ENCODE measurements at places on chromosomes 11 and 22. TPM values are rescaled to one million over a fixed set of nuclear protein-coding genes. Genes with fewer than 3 reads are reported as not detected.

The GPR83 gene
- 0.18 TPM for total RNA-seq

The OR8G1 gene
- not detected for total RNA-seq

The HMGXB4 gene
- total RNA-seq, result 9.2 TPM

The MCHR1 gene
- 1.7 TPM for total RNA-seq

The TRIM34 gene
- 15.2 TPM for total RNA-seq

The DGCR2 gene
- total RNA-seq, result 55.8 TPM

GRCh38 chr22:22366537-22366936 lies 122.0 kb downstream of the VPREB1 start:
- H3K27me3 ChIP-seq, result no peaks in the 10 kb centered on the region
- no peak overlapping the region for H3K27ac ChIP-seq
- no peak for DNase-seq
- H3K4me3 ChIP-seq, result no peak overlapping the region
- H3K4me1 ChIP-seq, result peaks cover 11% of the 10 kb centered on the region
- no peaks in the 10 kb centered on the region for H3K36me3 ChIP-seq

DNA sequence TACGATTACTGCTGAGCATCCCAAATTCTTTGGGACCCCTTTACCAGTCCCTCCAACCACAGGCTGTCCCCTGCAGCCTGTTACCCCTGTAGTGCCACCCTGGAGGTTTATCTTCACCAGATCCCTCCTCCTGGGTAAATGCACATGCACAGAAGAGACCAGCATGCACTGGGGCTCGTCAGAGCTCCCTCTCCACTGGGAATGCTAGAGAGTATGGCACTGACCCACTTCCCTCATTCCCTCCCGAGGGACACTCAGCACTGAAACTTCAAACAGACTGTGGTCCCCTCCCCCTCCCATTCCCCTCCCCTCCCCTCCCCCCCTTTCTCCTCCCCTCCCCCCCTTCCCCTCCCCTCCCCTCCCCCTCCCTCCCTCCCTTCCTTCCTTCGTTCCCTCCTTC lies 49.1 kb downstream of the C11orf91 start:
- H3K27ac ChIP-seq, result no peak overlapping the region
- H3K4me3 ChIP-seq, result no peak overlapping the region
- no peak for DNase-seq
- no peaks in the 10 kb centered on the region for H3K4me1 ChIP-seq
- no peaks in the 10 kb centered on the region for H3K36me3 ChIP-seq
- no peaks in the 10 kb centered on the region for H3K27me3 ChIP-seq

DNA sequence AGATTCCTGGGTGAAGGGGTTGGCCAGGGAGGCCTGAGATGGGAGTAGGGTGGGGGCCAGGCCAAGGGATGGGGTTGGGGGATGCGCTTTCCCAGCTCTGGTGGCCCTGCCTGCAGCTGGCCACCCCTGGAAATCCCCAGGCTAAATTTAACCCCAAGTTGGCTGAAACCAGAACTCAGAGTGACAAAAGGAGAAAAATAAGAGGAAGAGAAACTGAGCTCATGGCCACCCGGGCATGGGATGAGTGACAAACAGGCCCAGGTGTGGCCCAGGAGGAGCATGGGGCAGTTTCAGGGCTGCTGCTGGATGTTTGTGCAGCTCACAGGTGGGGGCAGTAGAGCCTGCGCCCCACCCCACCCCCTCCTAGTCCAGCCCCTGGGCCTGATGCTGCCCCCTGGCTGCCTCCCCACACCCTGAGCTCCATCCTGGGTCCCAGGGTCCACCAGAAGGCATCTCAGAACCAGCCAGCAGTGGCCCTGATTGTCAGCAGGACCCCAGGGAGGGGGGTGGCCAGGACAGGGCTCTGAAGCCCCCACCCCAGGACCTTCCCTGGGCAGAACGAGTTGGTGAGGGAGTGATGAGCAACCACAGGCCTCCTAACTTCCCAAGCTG lies 48.0 kb downstream of the IGLL5 start:
- H3K27me3 ChIP-seq, result no peaks in the 10 kb centered on the region
- H3K4me3 ChIP-seq, result no peak overlapping the region
- no peak overlapping the region for H3K27ac ChIP-seq
- no peak for DNase-seq
- H3K4me1 ChIP-seq, result no peaks in the 10 kb centered on the region

DNA sequence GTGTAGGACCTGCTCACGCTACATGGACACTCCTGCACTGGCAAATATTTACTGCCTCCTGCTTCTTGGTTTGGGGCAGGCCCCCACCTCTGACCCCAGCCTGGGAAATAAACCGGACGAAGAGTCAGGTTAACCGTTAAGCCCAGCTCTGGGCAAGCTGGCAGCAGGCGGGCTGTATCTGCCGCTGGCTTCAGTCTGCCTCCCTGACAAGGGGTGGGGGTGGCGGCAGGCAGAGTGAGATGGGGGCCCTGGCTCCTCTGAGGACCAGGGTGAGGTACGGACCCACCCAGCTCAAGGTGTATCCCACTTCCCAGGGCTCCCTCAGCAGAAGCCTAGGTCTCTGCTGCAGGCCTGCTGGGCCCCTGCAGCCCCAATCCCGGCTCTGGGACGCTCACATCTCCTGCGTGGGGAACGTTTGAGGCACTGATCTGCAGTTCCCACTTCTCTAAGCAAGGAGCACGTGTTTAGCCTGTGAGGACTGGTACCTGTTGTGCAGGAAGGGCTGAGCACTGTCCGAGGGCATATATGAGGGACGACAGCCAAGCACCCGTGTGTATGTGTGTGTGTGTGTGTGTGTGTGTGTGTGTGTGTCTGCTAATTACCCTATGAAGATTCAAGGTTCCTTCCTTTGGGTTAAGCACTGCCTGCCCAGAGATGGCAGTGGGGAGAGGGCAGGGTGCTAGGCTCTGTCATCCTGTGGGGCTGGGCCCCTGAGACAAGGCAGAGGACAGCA lies 1.1 kb upstream of the LRRC75B start:
- H3K4me3 ChIP-seq, result no peak overlapping the region
- no peaks in the 10 kb centered on the region for H3K36me3 ChIP-seq
- H3K27me3 ChIP-seq, result no peaks in the 10 kb centered on the region
- H3K4me1 ChIP-seq, result peaks cover 3% of the 10 kb centered on the region
- H3K27ac ChIP-seq, result peak overlapping the region; percentile 73

GRCh38 chr11:19978668-19979518 lies 181.4 kb downstream of the DBX1 start:
- H3K36me3 ChIP-seq, result no peaks in the 10 kb centered on the region
- H3K4me1 ChIP-seq, result no peaks in the 10 kb centered on the region
- H3K27ac ChIP-seq, result no peak overlapping the region

- H3K27ac ChIP-seq, result no peak overlapping the region
- no peaks in the 10 kb centered on the region for H3K36me3 ChIP-seq
- no peaks in the 10 kb centered on the region for H3K27me3 ChIP-seq
- no peaks in the 10 kb centered on the region for H3K4me1 ChIP-seq
- no peak overlapping the region for H3K4me3 ChIP-seq
These were observed 685.1 kb downstream of the METTL15 start for GRCh38 chr11:28793282-28793738.

- no peak for DNase-seq
- H3K27ac ChIP-seq, result no peak overlapping the region
- H3K4me3 ChIP-seq, result no peak overlapping the region
- no peaks in the 10 kb centered on the region for H3K27me3 ChIP-seq
- no peaks in the 10 kb centered on the region for H3K4me1 ChIP-seq
These were observed 46.9 kb downstream of the LUZP2 start for GRCh38 chr11:24543771-24544170.

GRCh38 chr11:134359646-134360045 lies 27.9 kb downstream of the GLB1L2 start:
- H3K36me3 ChIP-seq, result no peaks in the 10 kb centered on the region
- H3K27me3 ChIP-seq, result no peaks in the 10 kb centered on the region
- DNase-seq, result no peak
- H3K4me1 ChIP-seq, result peaks cover 3% of the 10 kb centered on the region

DNA sequence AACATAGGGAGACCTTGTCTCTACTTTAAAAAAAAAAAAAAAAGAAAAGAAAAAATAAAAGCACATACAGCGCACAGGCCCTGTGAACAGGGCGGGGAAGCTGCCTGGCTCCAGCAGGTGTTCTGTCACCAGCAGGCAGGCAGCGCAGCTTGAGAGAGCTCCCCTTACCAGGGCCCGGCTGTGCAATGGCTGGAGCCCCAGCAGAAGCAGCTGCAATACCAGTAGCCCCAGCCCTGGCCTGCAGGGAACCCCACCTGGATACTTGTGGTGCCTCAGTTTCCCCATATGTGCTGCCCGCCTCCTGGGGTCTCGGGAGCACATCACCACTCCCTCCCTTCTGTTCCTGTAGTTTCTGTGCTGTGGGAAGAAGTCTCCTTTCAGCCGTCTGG lies 12.3 kb downstream of the TSPAN32 start:
- no peak overlapping the region for H3K27ac ChIP-seq
- no peak for DNase-seq
- no peaks in the 10 kb centered on the region for H3K27me3 ChIP-seq
- no peaks in the 10 kb centered on the region for H3K36me3 ChIP-seq

DNA sequence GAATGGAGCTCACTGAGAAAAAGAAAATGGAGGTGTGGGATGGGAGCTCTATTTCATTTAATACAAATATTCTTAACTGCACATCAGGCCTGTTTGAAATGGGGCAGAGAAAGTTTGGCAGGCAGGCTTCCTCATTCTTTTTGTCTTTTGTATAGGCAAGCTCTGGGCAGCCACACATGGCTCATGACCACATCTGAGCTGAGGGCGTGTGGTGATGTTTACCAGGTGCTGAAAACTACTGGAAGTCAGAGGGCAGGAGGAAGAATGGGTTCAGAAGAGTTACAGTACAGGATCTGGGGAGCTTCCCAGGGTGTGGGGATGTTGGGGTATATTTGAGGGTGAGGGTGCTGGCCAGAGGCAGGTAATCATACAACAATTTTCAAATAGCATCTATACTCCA lies 66.3 kb upstream of the NAV2 start:
- H3K27me3 ChIP-seq, result no peaks in the 10 kb centered on the region
- no peak for DNase-seq
- H3K36me3 ChIP-seq, result no peaks in the 10 kb centered on the region
- H3K4me3 ChIP-seq, result no peak overlapping the region

- H3K4me1 ChIP-seq, result no peaks in the 10 kb centered on the region
- H3K27me3 ChIP-seq, result no peaks in the 10 kb centered on the region
- no peak overlapping the region for H3K27ac ChIP-seq
- H3K4me3 ChIP-seq, result no peak overlapping the region
- peak; percentile 42 for DNase-seq
These were observed 52.4 kb downstream of the CACNA1I start for GRCh38 chr22:39622881-39623367.

DNA sequence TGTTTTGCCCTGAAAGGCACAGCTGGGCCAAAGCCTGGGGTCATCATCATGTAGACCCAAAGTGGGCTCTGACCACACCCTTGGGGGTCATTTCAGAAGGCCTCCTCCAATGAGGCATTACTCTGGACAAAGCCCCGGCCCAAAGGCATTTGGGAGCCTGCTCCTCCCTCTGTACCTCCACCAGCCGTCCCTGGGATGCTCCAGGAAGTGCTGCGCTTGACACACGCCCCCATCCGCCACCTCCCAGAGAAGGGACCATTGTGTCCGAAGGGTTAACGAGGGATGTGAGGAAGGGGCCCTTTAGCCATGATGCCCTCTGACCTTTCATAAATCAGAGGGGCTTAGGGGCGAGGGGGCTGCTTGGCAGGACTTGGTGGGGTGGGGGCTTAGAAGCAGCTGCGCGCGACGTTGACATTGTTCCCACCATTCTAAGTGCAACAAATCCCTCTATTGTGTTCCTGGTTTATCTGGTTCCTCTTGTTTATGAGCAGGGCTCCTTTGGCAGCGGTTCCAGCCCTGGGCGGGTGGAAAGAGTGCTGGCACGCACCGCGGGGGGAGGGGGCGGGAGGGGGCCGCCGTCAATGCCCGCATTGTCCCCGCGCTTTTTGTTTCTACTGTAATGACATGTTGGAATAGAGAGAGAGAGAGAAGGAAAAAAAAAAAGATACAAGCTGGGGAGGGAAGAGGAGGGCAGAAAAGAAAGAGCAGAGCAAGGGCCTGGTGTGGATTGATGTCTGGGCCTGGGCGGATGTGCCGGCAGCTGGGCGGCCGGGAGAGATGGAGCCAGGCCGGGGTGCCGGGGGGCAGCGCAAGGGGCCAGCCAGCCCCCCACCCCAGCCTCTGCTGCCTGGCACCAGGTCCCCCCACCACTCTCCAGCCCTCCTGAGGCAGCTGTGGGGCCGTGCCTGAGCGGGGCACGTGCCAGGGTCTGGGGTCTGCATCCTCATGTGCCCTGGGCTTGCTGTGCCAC lies 32.1 kb upstream of the SOX10 start:
- peaks cover 22% of the 10 kb centered on the region for H3K4me1 ChIP-seq
- H3K36me3 ChIP-seq, result no peaks in the 10 kb centered on the region
- peak; percentile 56 for DNase-seq
- peak overlapping the region; percentile 65 for H3K27ac ChIP-seq

Data from adrenal gland (tissue), 19 donors.